ENCODE measurements at places on chromosomes 5 and 9.
A peak's percentile ranks its signal among the peaks of the same experiment; 100 is the strongest.

DNA sequence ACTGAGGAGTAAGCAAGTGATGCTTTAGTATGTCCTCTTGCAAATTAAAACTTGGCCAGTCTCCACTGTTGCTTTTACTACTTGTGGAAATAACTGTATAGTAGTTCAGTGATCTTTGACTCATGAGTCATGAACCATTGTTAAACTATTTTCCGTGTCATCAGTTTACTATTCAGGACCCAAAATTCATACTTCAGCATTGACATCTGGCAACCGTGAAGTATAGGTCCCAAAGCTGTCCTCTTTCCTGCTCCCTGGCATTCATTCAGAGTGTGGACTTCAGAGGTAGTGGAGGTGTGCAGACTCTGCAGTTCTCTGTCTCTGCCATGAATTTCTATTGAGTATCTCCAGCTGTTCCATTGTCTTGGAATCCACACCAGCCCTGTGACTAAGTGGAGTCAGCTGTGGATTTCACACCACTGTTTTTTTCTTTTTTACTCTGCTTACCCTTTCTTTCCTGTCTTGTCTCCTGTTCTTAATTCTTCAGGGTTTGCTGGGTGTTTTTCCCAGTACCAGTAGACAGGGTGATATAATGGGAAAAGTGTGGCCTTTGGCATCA, 7.5 kb downstream of the TDRD7 start:
- no peak for DNase-seq

- no peak for DNase-seq
These were observed 6.7 kb downstream of the CDK9 start for GRCh38 chr9:127792417-127793031.

- no peak for DNase-seq
These were observed 172.4 kb downstream of the IRX2 start for GRCh38 chr5:2579126-2579525.

GRCh38 chr5:143533978-143534760, 130.7 kb upstream of the NR3C1 start:
- DNase-seq = no peak

- DNase-seq = no peak
These were observed 41.9 kb downstream of the GLRX start for GRCh38 chr5:95780597-95780996.

DNA sequence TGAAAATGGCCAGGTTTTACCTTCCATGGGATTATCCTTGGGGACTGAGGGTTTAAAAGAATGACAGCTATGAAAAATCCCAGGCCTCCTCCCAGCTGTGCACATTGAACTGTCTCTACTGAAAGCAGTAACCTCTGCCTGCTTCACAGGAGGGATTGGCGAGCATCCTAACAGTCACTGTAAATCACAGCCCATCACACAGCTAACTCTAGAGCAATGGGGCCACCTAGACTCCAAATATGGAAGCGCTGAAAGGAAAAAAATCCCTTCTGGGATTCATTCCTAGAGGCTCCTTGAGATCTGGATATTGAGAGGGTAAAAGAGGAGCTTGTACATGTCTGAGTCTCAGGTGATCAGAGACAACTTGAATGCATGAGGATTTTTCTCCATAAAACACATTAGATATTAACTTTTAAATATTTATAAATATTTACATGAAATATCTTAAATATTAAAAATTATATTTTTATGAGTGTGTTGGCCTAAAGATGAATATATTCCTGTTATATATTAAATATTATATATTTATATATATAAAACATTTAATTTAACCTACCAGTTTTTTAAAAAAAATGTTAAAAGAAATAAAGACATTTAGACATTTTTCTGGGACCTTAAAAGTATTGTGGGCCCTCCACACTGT, 133.8 kb upstream of the SLC24A2 start:
- DNase-seq = peak; percentile 63

- DNase-seq = no peak
These were observed 17.3 kb upstream of the RNU6ATAC start for GRCh38 chr9:134181648-134182034.

- DNase-seq = no peak
These were observed 118.0 kb upstream of the PCA3 start for GRCh38 chr9:76646249-76646648.

DNA sequence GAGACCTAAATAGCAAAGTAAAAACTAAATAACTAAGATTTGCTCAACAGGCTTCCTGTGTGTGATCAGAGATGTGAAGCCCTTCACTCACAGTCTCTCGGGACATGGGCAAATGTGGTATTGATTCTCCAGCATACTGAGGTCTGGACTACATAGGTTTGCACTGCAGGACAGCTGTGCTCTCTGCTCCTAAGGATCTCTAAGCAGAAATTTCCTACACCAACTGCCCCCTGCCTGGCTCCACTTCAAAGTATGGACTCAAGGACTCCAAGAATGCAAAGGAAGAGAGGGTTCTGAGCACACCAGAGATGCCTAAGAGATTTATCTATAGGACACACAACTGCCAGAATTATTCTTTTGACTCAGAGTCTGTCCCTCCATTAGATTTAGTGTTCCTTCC, 487.2 kb downstream of the SEMA5A start:
- no peak for DNase-seq

GRCh38 chr5:171646102-171647042, 139.2 kb upstream of the SMIM23 start:
- DNase-seq = no peak
